ENCODE measurements at places on chromosomes 4 and X.

GRCh38 chrX:77442728-77443127, 4.5 kb upstream of the FGF16 start:
- no peak for DNase-seq

- no peak for DNase-seq
These were observed 625.3 kb upstream of the PCDH7 start for GRCh38 chr4:30094887-30095286.

GRCh38 chrX:13474164-13474516, 95.3 kb upstream of the EGFL6 start:
- no peak for DNase-seq

DNA sequence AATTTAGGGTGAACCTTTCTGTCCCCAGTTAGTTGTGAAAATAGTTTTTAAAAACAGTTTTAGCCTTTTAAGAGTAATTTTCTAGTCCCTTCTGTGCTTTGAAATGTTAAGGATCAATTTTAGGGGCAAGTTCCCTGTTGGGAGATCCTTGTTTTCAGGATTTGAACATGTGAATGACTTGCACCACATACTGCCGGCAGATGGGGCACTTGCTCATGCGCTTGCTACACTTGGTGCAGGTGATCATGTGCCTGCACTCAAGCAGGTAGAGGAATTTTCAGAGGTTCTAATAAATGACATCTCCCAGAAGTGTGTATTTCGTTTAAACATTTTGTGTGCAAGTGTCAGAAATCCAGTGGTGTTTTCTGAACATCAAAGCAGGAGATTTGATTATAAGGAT, 195.9 kb downstream of the CHM start:
- DNase-seq = no peak

DNA sequence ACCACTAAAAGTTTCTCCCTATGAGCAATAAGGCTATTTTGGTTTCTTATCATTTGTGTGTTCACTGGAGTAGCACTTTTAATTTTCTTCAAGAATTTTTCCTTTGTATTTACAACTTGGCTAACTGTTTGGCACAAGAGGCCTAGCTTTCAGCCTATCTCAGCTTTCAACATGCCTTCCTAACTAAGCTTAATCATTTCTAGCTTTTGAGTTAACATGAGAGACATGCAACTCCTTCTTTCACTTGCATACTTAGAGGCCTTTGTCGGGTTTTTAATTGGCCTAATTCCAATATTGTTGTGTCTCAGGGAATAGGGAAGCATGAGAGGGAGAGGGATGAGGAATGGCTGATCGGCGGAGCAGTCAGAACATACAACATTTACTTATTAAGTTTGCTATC, 349.8 kb downstream of the OPHN1 start:
- DNase-seq = no peak

Measured in stromal cell of bone marrow (primary cell).